Epithelial cell of prostate (primary cell): ENCODE measurements at places on chromosomes 12 and 14.
A peak's percentile ranks its signal among the peaks of the same experiment; 100 is the strongest.

DNA sequence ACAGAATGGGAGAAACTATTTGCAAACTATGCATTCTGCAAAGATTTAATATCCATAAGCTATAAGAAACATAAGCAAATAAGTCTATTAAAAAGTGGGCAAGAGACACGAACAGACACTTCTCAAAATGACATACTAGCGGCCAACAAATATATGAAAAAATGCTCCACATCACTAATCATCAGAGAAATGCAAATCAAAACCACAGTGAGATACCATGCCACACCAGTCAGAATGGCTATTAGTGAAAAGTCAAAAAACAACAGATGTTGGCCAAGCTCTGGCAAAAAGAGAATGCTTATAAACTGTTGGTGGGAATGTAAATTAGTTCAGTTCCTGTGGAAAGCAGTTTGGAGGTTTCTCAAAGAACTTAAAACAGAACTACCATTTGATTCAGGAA is 121.3 kb downstream of the KCNMB4 start:
- DNase-seq: no peak

DNA sequence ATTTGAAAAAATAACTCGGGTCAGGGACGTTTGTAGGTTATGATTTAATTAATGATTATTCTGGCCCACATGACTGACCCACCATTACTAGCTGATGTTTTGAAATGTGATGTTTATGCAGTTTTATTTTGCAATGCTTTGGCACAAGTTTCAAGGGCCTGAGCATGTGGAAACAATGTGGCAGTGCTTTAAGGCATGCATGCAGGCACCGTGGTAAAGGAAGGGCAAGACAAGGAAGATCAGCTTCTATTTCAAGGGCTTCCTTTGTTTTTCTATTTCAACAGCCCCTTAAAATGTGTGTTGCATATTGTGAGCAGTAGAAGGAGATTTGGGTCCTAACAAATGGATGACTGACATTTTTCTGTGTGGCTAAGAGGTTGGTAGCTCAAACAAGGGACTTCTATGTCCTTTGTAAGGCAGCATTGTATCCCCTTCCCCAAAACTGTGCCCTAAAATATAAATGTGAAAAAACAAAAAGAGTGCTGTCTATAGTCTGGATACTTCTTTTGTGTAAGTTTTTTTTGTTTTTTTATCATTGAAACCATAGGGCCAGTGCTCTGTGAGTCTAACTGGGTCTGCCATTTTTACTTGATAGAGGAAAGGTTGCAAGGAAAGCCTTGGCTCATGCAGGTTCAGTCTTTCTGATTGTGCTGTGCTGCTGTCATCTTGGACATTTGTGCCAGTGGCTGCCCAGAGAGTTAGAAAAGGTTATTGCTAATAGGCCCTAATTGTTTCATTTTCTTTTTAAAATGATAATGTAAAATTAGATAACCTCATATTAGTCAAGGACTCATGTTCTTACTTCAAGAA is 103.5 kb downstream of the FGD4 start:
- no peak for DNase-seq

GRCh38 chr14:36212577-36212976 is 36.1 kb upstream of the PTCSC3 start:
- DNase-seq: no peak

DNA sequence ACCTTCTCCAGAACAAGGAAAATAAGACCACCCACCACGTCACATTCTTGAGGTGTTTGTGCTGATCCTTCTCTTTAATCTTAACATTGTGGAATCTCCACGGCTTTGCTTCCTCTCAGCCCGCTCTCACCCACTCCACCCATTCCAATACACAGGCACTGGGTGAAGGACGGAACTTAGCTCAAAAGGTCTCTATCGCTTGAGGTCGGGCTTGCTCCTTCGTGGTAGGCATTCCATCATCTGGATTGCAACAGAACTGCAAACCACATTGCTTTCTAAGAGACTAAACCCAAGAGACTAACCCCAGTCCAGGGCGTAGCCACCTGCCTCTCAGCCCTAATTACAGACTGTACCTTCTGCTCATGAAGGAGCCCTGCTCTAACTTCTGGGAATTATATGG is 24.0 kb upstream of the MDM2 start:
- DNase-seq: no peak

GRCh38 chr12:42213023-42213422 is 25.0 kb downstream of the YAF2 start:
- peak; percentile 52 for DNase-seq

GRCh38 chr12:1246637-1247036 is 255.6 kb downstream of the ERC1 start:
- DNase-seq: no peak

DNA sequence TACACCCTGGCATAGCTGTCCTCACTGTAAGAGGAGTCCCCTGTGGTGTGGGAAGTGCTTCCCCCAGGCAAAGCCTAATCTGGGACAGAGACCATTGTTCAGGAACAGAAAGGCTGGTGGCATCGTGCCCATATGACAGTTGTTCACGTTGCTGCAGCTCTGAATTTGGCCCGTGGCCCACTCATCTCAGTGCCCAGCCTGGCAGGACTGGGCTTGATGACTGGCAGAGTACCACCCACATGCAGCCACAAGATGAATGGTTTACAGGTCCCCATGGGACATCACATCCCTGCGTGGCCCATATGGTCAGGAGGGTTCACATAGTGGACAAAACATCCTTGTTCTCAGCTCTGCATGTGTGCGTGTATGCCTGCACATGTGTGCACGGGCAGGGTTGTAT is 17.5 kb downstream of the IQSEC3 start:
- DNase-seq: no peak

DNA sequence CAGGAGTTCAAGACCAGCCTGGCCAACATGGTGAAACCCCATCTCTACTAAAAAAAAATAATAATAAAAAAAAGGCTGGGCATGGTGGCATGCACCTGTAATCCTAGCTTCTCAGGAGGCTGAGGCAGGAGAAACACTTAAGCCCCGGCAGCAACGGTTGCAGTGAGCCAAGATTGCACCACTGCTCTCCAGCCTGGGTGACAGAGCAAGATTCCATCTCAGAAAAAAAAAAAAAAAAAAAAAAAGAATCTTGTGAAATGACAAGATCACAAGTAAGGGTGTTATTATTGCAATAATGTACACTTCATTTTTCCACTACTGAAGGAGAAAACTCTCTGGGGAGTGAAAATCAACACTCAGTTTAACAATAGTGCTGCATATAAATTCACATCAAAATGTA is 8.8 kb upstream of the PTGR2 start:
- DNase-seq: no peak

GRCh38 chr12:98561846-98562245 is 31.6 kb upstream of the SLC25A3 start:
- DNase-seq: no peak

DNA sequence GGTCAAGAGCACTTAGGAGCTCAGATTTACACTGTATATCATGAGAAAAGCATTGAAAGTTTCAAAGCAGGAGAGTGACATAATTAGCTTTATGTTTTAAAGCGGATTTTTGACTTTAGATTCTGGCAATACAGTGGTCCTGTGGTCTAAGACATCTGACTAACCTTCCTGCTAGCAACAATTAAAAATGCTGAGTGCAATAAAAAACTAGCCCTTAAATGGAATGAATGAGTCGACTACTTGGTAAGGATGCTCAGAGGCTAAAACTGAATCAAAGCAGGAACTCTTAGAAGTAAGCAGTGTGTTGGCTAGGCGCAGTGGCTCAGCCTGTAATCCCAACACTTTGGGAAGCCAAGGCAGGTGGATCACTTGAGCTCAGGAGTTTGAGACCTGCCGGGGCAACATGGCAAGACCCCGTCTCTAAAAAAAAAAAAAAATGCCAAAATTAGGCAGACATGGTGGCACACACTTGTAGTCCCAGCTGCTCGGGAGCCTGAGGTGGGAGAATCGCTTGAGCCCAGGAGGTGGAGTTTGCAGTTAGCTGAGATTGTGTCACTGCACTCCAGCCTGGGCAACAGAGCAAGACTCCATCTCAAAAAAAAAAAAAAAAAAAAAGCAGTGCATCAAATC is 18.9 kb downstream of the BICD1 start:
- DNase-seq: no peak

- no peak for DNase-seq
These were observed 25.0 kb downstream of the HIP1R start for GRCh38 chr12:122860040-122860853.

DNA sequence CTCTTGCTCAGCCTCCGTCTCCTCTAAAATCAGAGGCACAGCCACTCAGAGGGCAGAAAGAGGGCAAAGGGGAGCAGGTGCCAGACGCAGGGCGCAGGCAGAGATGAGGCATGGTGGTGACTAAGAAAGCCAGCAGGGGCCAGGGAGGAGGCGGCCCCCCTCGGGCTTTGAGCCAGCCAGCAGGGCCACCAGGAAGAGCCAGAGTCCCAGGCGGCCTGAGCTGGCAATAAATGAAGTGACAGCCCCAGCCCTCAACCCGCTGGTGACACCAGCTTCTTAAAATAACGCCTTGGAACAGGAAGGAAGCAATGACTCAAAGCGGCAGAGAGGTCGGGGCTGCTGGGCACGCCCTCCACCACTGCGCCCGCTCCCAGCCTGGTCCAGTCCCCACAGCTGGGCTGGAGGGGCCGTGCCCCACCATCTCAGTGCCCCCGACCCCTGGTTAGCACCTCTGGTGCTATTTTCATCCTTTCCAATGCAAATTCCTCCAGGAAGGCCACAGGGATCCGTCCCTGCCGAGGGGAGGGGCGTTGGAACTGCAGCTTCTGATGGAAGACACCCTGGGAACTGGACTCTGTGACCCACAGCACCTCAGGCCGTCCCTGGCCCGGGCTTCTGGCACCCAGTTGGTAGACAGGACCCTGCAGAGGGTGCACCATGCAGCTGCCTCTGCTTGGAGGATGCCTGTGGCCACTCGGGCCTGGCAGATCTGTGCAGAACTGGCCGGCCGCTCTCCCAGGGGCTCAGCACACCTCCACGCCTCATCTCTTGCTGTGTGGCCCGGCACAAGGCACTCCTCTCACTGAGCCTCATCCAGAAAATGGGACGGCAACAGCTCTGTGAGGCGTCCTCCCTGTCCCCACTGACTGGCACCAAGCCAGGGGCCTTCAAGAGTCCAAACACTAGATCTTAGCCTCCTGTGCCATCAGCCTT is 113.7 kb downstream of the NCOR2 start:
- DNase-seq: no peak

DNA sequence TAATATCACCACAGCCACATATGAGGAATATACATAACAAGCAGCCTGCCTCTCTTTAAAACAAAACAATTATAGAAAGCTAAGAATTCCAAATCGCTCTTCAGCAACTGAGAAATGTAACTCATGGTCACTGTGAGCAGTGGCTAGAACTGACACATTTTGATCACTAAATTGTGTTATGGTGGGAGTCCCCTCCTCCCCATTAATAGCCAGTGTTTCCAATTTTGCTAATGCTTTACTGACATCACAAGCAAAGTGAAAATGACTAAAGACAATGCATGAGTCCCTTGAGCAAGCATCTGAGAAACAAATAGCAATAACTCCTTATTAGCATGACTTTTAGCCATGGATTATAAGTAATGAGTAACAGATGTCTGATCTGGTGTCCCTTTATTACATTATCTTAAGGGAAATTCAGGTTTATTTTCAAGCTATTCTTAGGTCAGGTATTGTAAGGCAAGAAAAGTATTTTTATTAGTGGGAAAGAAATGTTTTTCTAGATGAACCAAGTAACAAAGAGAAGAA is 148.3 kb downstream of the KCNH5 start:
- no peak for DNase-seq

DNA sequence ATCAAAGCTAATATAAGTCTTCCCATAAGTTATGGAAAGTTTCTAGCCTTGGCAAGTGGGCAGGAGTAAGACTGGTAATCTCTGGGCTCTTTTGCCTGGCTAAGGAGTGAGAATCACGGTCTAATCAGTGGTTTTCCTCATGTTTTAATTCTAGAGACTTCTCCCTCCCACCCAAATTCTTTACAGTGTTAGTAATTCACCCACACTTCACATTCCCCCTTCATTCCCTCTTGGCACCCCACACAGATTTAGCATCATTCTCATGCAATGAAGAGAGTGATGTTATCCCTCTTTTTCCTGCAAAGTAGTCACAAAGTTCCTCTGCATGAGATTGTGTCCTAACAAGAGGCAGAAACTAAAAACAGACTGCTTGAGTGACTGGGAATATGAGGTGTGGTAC is 28.6 kb upstream of the CACNA2D4 start:
- DNase-seq: no peak

DNA sequence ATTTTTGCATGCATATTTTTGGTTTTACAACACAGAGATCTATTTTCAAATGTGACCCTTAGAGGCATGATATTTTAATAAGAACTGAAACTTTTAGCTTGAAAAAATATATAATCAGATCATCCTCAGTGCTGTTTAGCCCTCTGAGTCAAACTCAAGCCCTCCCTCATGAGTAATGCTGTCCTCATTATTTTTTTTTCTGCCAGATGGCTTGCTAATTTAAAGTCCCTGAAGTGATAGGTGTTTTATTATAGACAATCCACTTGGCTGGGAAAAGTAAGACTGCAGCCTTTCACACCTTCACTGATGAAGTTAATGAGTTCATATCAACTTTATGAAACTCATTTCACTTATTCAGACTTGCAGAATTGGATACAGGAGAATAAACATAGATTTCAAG is 227.7 kb downstream of the SLC16A7 start:
- DNase-seq: no peak

GRCh38 chr12:105832806-105833205 is 305.9 kb downstream of the NUAK1 start:
- no peak for DNase-seq

DNA sequence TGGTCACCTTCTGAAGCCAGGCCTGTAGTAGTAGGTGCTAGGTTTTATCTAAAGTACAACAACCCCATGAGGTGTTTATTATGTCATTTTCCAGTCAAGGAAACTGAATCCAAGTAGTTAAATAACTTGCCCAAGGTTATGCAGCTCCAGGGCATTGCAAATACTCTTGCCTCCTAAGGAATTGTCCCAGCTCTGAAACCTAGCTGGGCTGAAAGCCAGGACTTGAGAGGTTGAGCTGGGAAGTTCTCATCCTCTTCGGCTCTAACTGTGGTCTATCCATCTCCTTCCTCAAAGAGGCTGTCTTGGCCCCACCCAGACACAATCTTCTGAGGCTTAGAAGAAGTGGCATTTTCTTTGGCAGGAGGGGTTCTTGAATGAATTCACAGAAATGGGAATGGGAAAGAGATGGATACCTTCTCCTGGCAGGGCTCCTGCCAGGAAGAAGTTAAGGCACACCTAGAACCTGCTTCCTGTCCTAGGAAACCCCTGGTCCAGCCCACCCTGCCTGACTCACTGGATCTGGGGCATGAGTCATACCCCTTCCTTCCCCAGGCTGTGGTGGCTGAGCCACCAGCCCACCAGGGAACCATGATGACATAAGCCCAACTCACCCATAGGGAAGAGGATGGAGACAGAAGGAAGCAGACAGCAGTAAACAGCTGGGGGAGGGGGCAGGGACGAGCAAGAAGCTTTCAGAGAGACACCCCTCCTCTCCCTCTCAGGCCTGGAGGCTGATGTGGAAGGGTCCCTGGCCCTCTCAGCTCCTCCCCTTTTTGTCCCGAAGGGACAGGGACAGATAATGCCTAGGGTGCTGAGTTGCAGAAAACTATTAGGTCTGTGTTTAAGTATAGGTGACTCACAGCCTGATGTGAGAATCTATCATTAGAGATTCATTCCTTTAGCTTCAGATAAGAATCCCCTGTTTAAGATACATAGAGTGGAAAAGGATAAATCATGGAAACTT is 2.1 kb upstream of the PLEK2 start:
- DNase-seq: peak; percentile 67
